ENCODE measurements at places on chromosomes 11 and 22.

- no peak for DNase-seq
Measured at GRCh38 chr22:17043521-17043920, 35.5 kb upstream of the GAB4 start.

GRCh38 chr11:114081641-114082414, 22.3 kb downstream of the ZBTB16 start:
- no peak for DNase-seq

DNA sequence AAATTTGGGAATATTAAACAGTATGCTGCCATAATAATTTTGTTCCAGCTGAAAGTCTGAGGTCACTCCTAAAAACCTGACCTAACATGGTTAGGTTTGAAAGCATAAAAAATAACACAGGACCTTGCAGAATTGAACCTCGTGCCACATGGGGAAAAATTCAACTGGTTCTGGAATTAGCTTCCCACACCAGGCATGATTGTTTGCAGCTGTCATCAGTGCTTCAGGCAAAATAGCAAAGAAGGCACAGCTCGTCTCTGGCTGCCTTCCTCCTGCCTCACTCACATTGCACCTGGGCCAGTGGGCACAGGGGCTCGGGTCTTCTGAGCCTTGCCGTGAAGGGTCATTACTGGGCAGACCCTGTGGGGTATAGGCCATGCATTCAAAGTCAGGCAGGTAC, 153.8 kb upstream of the ARHGAP20 start:
- DNase-seq: no peak

DNA sequence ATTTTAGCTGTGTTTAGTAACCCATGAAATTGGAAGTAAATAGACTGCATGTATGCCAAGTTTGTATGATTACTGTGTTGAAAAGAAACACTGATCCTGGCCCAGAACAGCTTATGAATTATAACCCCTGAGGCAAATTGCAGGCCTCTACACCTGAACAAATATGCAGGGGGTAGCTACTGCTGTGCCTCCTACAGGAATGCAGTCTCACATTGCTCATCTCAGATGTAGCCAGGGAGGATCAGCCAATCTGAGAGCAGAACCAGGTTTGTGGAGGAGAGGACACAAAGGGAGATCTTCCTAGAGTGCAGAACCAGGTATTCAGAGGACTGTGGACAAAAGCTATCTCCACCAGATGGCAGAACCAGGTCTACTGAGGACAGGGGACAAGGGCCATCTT, 442.2 kb upstream of the DDI1 start:
- DNase-seq: no peak

GRCh38 chr22:41917903-41918791, 3.3 kb upstream of the SHISA8 start:
- peak; percentile 22 for DNase-seq

- DNase-seq: no peak
Measured at GRCh38 chr11:70716986-70717775, 318.9 kb downstream of the CTTN start.

DNA sequence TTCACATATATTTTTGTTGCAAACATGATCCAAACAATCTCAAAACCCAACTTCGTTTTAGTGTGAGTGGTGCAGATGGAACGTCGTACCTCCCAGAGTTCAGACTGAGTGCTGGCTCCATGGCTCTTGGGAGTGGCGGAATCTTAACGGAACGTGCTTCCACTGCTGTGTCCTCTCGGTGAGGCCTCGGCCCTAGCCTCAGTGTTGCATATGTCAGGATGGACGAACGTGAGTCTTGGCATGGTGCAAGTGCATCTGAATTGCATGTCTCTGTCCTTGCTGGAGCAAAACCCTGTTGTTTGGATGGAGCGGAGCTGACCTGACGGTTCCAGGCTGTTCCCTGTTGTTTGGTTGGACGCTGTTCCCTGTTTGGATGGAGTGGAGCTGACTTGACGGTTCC, 306.8 kb downstream of the TBC1D22A start:
- DNase-seq: no peak

DNA sequence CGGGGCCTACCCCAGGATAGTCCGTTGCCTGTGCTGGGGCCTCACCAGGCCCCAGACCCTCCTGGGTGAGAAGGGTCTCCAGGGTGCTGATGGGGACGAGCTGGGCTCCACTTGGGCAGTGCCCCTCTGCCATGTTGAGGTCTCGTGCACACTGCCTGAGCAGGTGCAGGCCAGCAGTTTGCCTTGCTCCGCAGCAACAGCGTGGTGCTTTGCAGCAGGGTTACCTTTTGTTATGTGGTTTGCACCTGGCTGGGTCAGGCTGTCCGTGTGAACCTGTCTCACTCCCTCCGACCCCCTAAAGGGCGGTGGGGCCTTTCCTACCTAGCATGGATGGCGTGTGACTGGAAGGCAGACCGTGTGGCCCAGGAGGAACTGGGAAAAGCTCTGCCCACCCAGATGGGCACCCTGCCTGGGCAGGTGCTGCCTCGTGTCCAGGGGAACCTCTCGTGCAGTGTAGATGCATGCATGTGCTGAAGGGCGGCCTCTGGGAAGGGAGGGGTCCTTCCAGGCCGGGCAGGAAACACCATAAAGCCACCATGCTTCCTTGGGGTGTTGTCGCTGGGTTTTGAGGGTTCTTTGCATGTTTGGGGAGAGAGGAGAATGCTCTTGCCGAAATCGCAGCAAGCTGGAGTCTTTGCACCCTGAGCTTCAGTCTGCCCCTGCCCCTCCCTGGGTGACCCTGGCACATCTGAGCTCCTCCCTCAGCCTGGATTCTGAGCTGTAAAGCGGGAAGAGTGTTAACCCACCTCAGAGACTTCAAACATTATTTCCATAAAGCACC, 75.4 kb upstream of the PPARA start:
- no peak for DNase-seq

DNA sequence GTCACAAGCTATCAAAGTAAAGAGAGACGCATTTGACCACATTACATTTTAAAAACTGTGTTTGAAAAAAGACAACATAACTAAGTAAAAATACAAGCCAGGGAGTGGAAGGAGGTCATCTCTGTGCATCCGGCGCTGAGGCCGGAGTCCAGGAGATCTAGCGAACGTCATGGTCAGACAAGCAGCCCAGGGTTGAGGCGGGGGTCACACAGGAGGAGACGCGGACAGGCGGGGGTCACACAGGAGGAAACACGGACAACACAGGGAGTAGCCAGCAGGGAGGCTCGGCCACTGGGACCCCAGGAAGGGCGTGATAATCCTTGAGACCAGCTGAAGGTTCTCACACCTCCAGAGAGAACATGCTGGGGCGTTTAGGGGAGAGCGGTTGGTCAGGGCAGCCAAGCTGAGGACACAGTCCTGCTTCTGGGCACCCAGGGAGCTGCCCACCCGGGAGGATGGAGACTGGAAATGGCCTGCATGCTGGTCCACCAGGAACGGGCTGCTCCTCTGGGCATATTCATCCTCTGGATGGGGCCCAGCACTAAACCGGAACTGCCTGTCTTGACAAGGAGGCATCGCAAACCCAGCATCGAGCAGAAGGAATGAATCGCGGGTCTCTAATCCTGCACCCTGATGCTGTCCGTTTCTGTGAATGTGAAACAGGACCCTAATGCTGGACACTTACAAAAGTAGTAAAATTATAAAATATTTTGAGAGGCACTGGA, 40.9 kb upstream of the MUC5AC start:
- DNase-seq: no peak

GRCh38 chr11:2741377-2742131, 41.8 kb upstream of the KCNQ1OT1 start:
- DNase-seq: no peak

DNA sequence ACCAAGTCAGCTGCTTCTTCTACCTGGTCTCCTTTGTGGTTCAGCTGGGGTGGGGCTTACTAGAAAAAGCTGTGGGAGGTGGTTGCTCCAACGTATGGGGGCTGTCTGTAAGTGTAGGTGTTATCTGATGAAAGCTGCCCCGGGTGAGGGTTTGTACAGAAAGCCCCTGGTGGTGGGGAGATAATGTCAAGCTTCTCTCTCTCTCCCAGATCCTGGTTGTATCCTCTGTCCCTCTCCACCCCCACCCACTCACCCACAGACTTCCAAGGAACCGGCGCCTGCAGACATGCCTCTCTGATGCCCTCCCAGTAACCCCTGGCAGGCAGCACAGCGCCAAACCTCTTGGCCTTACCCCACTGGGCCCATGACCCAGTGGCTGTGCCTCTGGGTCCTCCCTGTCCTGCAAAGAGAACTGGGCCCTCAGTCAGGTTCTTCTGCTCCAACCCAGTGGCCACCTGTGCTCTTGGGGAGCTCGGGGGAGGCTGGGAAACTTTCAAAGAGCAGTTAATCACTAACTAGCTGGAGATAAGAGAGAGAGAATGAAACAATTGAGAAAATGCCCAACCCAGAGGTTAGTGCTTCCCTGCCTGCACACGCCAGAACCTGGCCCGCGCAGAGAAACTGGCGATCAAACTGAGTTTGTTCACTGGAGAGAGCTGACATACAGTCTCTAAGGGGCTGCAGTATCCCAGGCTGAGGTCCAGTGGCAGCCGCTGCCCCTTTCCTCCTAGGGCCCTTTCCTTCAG, 20.4 kb upstream of the EHF start:
- no peak for DNase-seq

DNA sequence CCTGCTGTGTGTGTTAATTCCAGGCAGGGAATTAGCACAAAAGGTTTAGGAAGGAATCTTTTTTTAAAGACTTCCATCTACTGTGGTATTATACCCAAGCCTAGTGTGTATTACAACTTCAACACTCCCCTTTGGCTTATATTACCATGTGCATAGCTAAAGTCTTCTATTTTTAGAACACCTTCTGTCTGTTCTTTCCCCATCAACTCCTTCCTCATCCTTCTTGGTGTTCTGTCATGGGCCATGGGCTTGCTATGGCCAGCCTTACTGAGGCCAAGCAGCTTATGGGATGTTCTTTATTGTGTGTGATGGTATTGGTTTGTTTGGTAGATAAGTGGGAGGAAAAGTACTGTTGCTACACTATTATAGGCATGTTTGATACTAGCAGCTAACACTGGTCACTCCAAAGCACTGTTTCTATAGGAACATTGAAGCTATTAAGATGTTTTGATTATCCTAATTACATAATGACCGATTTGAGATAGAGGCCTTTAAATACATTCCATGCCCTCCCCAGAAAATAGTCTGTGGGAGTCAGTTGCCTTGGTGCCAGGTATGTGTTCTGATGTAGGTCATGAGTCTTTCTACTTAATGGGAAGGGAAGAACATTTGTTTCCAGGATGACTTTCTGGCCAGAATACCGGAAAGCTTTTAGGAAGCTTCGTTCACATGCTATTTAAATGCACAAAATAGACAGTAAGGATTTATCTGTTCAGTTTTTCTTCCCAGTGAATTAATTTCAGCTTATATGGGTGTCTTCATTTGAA, 16.5 kb downstream of the MCAM start:
- DNase-seq: no peak

DNA sequence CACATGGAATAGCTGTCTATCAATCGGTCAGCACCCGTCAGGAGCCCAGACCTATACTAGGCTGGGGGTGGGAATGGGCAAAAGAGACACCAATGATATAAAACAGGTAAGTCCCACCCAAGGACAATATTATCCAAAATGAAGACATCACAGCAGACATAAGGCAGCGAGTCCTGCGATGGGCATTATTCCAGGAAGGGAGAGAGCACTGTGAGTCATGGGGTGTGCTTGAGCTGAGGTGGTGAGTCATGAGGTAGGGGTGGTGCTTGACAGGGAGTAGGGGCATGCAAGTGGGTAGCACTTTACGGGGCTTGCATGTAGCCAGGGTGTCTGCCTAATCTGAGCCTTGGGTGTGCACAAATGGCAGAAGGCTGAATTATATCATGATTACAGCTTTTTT, 605.0 kb upstream of the CADM1 start:
- DNase-seq: no peak
